Ovary (tissue), 10 donors: ENCODE measurements at places on chromosomes 3 and 15. TPM values are rescaled to one million over a fixed set of nuclear protein-coding genes. Genes with fewer than 3 reads are reported as not detected.
A peak's percentile ranks its signal among the peaks of the same experiment; 100 is the strongest.

DNA sequence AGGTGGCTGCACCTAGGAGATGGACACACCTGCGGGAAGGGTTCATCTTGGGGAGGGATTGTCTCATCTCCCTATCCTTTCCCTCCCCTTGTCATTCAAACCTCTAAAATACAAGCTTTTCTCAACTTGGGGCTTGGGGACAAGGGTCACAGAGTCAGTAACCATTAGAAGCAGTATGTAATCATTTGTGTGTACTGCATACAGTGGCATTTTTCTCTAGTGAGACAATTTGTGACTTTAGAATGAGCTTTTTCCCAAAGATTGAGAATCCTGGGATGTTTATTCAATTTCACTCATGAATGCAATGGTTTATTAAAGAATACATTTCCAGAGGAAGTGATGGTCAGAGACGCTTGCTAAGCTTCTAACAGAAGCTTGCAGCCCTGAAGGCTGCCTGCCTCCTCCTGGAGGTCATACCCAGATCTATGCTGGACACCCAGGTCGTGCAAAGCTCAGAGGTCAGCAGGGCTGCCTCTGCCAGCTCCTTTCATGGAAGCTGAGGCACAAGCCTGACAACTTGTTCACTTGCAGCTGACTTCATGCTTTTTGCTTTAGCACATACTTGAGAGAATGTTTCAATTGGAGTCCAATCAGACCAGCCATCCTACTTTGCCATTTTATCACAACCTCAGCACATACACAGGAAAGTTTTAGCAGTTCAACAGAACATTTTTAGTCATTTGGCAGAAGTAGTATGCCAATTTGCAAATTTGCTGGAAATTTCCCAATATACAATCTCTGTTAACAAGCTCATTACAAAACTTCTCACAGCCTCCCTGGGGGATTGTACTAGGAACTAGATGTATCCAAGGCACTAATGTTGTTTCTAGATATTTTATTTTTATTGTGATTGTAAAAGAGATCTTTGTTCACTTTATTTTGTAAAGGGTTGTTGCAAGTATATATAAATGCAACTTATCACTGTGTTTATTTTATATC is 25.6 kb upstream of the ALDH1L1 start:
- DNase-seq = no peak

GRCh38 chr3:32113981-32114545 is 7.6 kb downstream of the GPD1L start:
- no peak for DNase-seq

DNA sequence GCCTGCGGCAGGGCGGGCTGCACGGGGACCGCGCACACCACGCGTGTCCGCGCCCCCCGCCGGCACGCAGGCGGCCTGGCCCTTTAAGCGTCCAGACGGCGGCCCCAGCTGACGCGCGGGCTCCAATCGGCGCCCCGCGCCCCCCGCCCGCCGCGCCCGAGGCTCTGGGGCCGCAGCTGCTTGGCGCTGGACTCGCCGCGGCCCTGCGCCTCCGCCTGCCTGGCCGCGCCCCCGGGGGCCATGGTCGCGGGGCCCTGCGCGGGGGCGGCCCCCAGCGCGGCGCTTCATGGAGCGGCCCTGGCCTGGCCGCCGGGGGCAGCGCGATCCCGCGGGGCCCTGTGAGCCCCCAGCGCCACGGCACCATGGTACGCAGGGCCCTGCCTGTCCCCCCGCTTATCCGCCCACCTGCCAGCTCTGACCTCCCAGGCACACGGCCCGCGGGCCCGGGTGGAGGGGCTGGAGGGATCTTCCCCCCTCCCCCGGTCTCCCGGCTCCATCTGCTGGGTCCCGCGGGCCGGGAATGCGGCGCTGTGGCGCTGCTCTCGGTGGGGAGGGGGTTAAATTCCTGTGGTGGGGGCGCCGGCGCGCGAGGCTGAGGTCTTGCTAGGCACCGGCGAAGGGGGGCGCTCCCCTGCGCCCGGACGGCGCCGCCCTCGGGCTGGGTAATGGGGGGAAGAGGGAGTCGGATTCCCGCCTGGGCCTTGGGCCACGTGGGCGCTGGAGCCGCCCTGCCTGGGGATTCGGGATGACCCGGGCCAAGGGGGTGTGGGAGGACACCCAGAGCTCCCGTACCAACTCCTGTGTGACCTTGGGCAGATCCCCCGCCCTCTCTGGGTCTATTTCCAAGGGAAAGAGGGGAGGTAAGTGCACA is 1.1 kb downstream of the ZBTB47 start:
- peak; percentile 82 for DNase-seq

DNA sequence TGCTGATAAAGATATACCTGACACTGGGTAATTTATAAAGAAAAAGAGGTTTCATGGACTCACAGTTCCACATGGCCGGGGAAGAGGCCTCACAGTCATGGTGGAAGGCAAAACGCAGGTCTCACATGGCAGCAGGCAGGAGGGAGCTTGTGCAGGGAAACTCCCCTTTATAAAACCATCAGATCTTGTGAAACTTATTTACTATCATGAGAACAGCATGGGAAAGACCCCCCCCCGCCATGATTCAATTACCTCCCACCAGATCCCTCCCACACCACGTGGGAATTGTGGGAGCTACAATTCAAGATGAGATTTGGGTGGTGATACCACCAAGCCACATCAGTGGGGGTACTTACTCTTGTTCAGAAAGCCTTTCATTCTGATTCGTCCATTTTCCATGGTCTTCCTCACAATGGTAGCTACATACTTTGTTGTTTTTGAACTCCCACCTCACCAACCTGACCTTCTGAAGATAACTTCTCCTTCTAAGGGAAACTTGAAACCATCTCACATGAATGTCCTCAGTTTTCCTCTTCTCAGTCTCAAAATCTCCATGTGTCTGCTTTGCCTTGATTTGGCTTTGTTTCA is 275.6 kb upstream of the PROK2 start:
- DNase-seq = no peak

GRCh38 chr3:155302891-155303290 is 9.4 kb upstream of the STRIT1 start:
- DNase-seq = no peak

- DNase-seq = no peak
Measured at GRCh38 chr3:39110041-39110639, 2.7 kb downstream of the TTC21A start.

- no peak for DNase-seq
Measured at GRCh38 chr3:132662212-132662611, 2.1 kb downstream of the UBA5 start.

DNA sequence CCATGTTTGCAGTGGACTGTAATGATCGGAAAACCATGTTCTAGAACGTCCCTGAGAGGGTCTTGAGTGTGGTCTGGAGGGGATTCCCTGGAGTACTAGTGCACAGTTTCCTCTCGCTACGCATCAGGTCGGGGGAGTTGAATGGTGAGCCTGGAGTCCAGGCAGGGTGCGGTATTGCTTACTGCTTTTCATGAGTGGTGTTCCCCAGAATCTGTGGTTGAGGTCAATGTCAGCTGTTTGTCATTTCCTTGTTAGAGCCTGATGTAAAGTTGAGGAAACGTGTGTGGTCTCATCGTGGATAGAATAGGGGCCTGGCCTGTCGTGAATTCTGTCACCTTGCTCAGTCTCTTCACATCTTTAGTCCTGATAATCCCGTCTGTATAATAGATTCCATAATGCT is 328.2 kb upstream of the LRRFIP2 start:
- DNase-seq = no peak

GRCh38 chr3:182962166-182962565 is 18.2 kb downstream of the DCUN1D1 start:
- peak; percentile 53 for DNase-seq

GRCh38 chr3:34275811-34276210 is 477.4 kb downstream of the PDCD6IP start:
- DNase-seq = no peak

GRCh38 chr3:34279901-34280300 is 481.5 kb downstream of the PDCD6IP start:
- no peak for DNase-seq

DNA sequence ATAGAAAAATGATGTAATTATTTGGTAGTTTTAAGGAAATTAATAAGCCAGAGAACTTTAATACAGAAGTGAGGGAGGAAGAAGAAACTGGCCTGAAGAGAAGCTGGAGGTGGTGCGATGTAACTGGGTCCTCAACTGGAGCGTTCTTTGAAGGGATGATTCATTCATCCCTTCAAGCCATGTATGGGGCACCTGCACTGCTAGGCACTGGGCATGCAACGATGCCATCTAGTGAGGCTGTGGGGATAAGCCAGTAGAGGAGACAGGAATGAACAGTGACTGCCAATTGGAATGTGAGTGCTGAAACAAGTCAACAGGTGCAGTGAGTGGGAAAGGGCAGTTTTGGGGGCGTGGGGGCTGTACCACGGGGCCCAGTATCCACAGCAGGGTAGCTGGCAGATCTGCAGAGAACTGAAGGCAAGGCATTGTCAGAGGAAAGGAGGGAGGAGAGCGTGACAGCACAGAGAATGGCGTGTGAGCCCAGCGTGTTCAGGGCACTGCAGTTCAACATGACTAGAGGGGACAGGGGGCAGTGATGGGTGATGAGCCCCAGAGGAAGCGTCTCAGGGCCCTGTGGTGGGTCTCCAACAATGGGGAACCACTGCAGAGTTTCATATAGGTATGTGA is 3.8 kb upstream of the KIF23 start:
- DNase-seq = no peak

DNA sequence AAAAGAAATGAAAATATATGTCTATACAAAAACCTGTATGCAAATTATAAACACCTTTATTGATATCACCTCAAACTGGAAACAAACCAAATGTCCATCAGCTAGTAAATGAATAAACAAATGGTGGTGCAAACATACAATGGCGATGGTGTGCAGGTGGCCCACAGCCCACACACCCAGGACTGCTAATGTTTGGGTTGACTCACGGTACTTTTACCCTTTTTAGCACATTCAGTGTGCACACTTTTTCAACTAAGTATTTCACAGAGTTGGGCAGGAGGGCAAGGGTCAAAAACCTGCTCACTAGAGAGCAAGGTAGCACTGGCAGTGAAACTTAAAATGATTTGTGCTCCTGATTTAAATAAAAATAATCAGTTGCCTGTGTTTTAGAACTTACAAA is 123.1 kb upstream of the BHLHE40 start:
- DNase-seq = no peak

- no peak for DNase-seq
Measured at GRCh38 chr15:91891788-91892345, 38.4 kb downstream of the SLCO3A1 start.

DNA sequence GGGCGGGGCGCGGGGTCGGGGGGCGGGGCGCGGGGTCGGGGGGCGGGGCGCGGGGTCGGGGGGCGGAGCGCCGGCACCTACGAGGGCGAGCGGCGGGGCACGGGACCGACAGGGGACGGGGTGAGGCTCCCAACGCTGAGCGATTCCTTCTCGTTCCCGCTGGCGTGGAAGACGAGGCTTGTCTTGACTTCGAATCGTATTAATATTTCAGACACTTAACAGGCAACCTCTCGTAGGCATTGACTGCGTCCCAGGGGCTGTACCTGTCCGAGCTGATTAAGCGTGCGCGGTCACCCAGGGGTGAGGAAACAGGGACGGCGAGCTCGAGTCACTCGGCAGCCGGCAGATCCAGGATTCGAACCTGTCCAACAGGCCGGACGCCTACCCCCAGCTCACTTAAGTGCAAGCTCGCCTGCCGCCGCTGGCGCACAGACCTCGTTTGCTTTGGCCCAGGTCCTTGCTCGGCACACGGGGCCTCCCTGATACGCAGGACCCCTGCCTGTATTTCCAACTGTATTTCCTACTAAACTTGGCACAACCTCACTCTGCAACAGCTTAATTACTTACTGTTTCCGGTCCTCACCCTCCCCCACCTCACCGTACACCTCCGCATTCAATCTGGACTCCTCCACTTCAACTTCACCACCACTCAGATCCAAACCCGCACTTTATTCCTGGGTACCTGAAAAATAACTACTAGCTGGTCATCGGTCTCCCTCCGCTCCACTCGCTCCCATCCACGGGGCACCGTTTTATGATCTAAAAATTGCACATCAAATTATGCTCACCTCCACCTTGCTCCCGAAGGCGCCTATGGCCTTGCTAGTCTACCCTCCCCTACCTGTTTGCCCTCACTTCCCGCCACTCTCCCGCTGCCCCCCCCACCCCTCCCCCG is 722 bp upstream of the ZXDC start:
- no peak for DNase-seq

GRCh38 chr3:187896646-187897045 is 151.4 kb upstream of the BCL6 start:
- no peak for DNase-seq

DNA sequence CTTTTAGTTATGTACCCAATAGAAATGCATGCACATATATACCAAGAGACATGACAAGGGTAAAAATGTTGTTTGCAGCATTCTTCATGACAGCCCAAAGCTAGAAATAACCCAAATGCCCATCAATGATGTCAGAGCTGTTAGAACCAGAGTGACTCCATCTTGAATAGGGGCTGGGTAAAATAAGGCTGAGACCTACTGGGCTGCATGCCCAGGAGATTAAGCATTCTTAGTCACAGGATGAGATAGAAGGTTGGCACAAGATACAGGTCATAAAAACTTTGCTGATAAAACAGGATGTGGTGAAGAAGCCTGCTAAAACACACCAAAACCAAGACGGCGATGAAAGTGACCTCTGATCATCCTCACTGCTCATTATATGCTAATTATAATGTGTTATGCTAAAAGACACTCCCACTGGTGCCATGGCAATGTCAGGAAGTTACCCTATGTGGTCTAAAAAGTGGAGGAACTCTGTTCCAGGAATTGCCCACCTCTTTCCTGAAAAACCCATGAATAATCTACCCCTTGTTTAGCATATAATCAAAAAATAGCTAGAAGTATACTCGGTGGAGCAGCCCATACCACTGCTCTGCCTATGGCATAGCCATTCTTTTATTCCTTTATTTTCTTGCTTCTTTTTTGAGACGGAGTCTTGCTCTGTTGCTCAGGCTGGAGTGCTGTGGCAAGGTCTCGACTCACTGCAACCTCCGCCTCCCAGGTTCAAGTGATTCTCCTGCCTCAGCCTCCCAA is 32.9 kb downstream of the ZBTB11 start:
- DNase-seq = no peak

DNA sequence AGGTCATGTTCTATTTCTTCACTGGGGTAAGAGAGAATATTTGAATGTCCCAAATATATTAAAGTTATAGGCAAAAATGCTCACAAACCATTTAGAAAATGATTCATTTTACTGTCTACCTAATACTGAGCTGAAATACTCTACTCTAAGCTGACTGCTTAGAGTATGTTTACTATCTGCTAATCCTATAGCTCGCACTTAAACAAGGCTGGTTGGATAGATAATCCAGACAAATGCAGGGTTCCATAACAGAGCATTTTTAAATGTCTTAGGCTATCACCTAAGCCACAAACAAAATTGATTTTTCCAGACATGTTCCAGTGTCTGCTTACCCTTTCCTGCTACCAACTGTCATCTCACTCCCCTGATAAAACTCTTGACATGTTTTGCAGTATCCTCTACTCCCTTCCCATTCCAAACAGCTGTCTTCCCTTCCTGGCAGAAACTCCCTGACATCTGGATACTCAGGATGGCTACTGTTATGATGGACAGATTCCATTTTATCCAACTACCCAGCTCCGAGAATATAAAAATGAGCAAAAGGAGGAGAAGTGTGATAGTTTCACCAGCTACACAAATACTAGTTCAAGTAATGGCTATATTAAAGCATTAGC is 1034.7 kb downstream of the FHIT start:
- DNase-seq = no peak

Gene TNIK
- total RNA-seq = 2.4 TPM

Gene SRGAP3
- total RNA-seq = 10.9 TPM

Gene GPR156
- total RNA-seq = 1.4 TPM

Gene C3orf62
- total RNA-seq = 6.6 TPM

Gene FETUB
- not detected for total RNA-seq

Gene ZNF860
- 1.5 TPM for total RNA-seq

Gene CKMT1B
- 0.35 TPM for total RNA-seq

Gene GPR149
- not detected for total RNA-seq
